ENCODE measurements at places on chromosomes 2 and 18.

GRCh38 chr2:43227830-43228281, 1.4 kb upstream of the ZFP36L2 start:
- no peak for DNase-seq

DNA sequence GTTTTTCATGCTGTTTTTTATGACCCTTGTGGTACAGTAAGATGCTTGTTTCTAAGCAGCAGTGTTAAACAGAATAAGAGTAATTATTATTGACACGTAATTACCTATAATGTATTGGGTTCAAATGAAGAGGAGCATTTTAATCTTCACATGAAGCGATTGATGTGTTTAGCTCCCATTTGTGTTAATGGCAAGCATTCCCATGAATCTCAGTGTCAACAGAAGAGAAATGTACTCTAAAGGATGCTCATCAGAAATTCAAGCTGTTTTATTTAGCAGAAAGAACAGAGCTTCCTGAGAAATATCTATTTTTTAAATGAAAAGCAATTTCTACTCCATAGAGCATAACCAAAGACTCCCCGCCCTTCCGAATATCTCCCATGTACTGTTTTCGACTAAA, 341.3 kb upstream of the LINC00305 start:
- no peak for DNase-seq

DNA sequence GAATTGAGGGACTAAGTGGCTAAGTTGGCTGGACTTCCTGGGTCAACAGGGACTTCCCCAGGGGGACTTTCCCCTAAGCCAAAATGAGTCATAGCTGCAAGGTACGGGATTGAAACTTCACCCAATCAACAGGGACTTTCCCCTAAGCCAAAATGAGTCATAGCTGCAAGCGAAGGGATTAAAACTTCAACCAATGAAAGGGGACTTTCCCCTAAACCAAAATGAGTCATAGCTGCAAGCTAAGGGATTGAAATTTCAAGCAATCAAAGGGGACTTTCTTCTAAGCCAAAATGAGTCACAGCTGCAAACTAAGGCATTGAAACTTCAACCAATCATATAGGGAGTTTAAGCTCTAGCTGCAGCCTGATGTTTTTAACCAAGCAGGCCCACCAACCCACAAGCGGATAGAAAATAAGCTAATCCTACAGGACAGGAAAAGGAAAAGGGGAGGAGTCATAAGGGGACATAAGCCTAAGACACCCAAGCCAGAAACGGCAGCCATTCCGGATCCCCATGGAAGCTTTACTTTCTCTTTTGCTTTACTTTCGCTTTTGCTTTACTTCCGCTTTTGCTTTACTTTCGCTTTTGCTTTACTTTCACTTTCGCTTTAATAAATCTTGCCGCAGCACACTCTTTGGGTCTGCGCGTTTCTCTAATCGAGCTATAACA, 1375.4 kb upstream of the CELF4 start:
- DNase-seq: no peak

DNA sequence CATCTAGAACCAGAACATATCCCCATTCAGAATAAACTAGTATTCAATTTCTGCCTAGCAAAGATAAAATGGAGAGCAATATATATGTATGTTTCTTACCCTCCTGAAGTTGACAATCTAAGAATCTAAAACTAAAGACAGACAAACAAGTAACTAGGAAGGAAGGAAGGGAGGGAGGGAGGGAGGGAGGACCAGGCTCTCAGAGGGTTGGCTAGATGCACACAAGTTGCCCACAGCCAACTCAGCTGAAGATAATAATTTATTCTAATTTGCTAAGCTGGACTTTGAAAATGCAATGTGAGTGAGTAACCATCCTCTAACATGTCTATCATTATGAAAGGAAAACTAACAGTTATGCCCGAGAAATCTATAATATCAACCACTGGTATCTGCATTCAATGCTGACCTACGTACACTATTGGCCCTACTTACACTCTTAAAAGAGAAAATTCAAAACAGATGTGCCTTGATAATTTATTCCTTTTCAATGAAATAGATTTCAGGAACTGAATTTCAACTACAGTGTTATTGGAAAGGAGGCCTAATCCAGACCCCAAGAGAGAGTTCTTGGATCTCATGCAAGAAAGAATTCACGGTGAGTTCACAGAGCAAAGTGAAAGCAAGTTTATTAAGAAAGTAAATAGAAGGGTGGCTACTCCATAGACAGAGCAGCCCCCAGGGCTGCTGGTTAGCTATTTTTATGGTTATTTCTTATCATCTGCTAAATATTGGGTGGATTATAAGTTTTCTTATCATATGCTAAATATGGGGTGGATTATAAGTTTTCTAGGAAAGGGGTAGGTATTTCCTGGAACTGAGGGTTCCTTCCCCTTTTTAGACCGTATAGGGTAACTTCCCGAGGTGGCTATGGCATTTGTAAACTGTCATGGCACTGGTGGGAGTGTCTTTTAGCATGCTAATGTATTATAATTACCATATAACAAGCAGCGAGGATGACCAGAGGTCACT, 288.5 kb upstream of the SLC39A10 start:
- no peak for DNase-seq

- DNase-seq: peak; percentile 46
These were observed 25.0 kb upstream of the RAPGEF4 start for GRCh38 chr2:172710584-172711047.

- no peak for DNase-seq
These were observed 316.6 kb upstream of the CHST9 start for GRCh38 chr18:27501671-27502070.

GRCh38 chr2:183291436-183291835, 167.2 kb downstream of the NUP35 start:
- DNase-seq: no peak

GRCh38 chr2:188146888-188147287, 144.8 kb upstream of the GULP1 start:
- DNase-seq: no peak

GRCh38 chr2:19786408-19787058, 115.2 kb downstream of the TTC32 start:
- DNase-seq: no peak

DNA sequence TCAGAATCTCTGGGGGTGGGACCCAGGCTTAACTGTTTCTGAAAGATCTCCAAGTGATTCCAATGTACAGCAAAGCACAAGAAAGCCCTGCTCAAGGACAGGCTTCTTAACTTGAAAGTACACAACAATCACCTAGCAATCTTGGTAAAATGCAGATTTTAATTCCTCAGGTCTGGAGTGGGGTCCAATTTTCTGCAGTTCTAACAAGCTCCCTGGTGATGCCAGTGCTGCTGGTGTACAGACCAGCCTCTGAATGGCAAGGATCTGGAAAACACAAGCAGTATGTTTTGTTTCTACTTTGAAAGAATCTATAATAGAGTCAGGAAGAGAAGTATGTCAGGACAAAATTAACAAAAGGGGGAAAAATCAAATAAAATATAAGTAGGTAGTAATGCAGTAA, 7.8 kb upstream of the TMEM163 start:
- no peak for DNase-seq

DNA sequence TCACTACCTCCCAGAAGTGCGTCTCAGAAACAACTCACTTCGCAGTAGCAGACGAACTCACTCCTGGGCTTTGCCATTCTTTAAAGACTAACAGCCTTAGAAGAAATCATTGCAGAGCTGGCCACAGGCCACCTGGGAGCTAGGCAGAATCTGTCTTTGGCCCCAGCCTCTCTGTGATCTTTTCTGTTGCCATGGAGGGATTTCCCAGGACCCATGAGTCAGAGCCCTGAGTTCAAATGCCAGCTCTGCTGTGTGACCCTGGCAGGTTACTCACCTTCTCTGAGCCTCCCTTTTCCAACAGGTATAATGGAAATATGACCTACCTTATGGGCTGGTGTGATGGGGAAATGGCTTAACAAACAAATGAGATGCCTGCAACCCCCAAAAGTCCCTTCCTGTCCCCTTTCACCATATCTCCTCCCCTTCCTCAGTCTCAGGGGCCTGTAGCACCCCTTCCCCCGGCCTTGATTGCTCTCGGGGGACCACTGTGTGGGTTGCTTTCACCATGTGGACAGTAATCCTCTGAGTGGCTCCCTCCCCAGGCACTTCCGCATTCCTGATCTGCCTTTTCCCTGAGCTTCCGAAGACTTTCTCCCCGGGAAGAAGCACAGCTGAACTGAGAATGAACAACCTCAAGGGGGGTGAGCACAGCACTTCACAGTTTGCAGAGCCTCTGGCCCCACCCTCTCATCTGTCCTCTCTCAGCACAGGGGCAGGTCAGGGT, 34.0 kb upstream of the SLC66A3 start:
- peak; percentile 23 for DNase-seq

DNA sequence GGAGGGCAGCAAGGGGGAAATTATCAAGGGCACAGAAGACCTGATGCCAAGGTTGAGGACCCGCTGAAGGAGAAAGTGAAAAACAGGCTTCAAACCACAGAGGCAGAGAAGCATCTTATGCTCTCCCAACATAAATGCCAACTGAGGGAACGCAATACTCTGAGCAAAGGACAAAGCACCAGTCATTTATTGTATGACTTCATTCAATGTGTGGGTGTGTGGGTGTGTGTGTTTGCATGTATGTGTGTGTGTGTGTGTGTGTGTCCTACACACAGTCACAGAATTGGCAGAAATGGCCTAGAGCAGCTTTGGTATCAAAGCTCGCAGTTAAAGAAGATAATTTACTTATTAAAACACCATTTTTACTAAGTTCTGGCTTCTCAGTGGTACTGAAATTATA, 51.4 kb downstream of the UXS1 start:
- DNase-seq: no peak

- DNase-seq: no peak
These were observed 103.5 kb upstream of the TRIB2 start for GRCh38 chr2:12613137-12613835.

- no peak for DNase-seq
These were observed 149.7 kb downstream of the EN1 start for GRCh38 chr2:118697781-118698180.

DNA sequence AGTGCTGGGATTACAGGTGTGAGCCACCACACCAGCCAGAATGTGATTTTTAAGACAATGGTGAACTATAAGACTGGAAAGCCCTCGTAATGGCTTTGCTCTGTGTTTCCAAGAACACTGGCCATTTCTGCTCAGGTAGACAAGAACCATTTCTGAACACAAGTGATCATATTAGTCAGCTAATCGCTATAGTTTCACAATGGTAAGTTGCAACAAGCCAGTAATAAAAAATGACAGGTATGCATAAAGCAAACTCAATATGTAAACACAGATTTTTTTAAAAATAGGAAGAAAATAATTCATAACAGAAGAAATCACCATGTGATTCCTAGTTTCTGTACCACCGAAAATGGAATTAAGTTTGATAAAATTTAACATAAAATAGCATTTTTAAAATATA, 166.5 kb downstream of the THADA start:
- DNase-seq: no peak

GRCh38 chr2:227939271-227940027, 68.0 kb downstream of the DAW1 start:
- DNase-seq: peak; percentile 46

GRCh38 chr2:233801357-233802131, 23.4 kb downstream of the MROH2A start:
- DNase-seq: peak; percentile 3
